ENCODE measurements at places on chromosomes 2 and 18.

DNA sequence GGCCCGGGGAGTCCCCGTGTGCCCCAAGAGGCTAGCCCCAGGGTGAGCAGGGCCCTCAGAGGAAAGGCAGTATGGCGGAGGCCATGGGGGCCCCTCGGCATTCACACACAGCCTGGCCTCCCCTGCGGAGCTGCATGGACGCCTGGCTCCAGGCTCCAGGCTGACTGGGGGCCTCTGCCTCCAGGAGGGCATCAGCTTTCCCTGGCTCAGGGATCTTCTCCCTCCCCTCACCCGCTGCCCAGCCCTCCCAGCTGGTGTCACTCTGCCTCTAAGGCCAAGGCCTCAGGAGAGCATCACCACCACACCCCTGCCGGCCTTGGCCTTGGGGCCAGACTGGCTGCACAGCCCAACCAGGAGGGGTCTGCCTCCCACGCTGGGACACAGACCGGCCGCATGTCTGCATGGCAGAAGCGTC lies 16.9 kb upstream of the FAHD2A start:
- DNase-seq, result no peak

DNA sequence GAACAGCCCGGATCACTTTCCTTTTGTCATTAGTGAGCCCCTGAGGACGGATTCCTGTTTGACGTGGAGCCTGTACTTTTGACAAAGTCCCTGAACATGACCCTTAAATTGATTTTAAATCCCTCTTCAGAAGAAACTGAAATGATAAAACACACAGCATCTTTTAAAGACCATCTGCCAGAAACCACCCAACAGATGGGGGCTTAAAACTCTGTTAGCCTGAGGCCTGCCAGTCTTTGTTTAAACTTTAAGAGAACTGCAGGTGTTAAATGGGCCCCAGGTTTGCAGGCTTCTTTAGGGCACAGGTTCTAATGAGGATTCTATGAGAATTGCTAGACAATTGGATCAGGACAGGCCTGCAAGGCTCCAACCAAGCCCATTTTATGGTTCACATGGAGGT lies 177.9 kb downstream of the ALK start:
- DNase-seq, result no peak

- no peak for DNase-seq
Observed at GRCh38 chr2:96185516-96185915, 23.1 kb downstream of the STARD7 start.

DNA sequence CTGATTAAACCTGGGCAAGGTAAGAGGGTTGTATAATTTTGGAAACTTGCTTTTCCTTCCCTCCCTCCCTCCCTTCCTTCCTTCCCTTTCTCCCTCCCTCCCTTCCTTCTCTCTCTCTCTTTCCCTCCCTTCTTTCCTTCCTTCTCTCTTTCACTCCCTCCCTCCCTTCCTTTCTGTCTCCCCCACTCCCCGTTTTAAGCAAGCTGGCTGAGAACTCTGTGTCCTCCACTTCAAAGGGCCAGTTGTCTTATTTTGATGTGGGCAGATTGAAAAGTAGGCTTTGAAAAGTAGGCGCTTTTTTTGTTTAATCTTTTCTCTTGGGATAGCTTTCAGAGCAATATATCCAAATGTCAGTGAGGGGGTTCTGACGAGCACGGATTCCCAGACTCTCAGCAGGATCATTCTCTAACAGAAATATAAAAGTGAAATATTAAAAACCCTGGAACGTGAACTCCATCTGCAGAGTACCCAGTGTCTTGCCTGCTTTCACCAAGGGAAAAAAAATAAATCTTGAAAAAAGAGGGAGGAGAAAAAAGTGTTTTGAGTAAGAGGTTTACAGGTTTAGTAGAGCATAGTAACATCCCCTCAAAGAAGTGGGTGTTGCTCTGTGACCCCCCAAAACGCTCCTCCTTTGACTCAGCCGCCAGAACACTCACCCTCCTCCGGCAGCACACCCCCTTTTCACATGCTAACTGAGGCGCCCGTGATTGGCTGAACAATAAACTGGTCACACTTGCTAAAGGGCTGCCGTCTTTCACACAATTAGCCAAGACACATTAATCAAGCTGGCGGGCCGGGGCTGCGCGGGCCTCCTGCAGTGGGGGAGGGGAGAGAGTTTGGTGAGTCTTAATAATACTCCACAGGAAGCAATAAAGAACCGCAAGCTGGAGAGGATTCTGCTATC lies 52.2 kb downstream of the CDK15 start:
- no peak for DNase-seq

GRCh38 chr2:64750817-64751285 lies 97.1 kb upstream of the SERTAD2 start:
- peak; percentile 96 for DNase-seq

- DNase-seq, result no peak
Observed at GRCh38 chr2:234078129-234078528, 27.6 kb downstream of the SPP2 start.
